ENCODE measurements at places on chromosomes 11 and 22.

DNA sequence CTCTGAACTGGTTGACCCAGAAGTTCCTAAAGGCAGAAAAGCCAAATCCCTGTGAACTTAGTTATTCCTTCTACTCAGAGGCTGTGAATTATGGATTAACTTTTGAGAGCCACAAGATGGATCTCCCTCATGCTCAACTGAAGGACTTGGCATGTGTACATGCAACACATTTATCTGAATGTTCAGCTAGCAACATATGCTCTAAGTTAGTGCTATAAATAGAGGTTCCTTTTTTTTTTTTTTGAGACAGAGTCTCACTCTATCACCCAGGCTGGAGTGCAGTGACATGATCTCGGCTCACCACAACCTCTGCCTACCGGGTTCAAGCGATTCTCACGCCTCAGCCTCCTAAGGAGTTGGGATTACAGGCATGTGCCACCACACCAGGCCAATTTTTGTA lies 40.1 kb downstream of the EIF4ENIF1 start:
- no peak for ATAC-seq

DNA sequence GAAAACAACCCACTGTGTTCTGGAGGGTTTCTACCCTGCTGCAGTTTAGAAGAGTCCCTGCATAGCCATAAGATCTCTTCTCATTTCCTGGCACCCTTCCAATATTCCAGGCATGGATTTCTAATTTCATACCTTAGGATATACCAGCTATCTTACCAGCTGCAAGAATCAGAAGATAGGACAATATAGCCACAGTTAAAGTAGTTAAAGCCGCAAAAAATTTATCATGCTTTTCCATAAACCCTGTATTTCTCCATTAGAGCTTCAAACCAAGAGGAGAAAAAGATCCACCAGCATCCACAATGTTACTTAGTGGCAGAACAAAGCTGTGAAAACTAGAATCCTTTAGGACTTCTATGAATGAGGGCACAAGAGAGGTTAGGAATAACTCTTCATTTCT lies 8.6 kb upstream of the OR56B1 start:
- no peak for ATAC-seq

GRCh38 chr22:43330178-43331068 lies 12.7 kb downstream of the SCUBE1 start:
- ATAC-seq, result no peak

DNA sequence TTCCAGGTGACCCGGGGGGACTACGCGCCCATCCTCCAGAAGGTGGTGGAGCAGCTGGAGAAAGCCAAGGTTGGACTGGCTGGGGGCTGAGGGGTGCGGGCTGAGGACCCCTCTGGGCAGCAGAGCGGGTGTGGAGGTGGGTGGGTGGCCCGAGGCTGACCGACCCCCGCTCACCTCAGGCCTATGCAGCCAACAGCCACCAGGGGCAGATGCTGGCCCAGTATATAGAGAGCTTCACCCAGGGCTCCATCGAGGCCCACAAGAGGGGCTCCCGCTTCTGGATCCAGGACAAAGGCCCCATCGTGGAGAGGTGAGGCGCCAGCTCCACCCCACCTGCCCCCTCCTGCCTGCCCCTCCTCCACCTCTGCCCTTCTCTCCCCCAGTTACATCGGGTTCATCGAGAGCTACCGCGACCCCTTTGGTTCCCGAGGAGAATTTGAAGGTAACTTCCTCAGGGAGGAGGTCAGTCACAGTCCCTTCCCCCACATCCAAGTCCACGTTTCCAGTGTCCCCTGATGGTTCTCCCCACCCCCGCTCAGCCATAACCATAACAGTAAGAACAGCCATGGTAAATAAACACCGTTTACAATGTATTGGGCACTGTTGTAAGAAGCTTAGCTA lies 11.2 kb downstream of the DPP3 start:
- ATAC-seq, result peak; percentile 76

GRCh38 chr11:24108609-24109008 lies 388.2 kb upstream of the LUZP2 start:
- ATAC-seq, result no peak

DNA sequence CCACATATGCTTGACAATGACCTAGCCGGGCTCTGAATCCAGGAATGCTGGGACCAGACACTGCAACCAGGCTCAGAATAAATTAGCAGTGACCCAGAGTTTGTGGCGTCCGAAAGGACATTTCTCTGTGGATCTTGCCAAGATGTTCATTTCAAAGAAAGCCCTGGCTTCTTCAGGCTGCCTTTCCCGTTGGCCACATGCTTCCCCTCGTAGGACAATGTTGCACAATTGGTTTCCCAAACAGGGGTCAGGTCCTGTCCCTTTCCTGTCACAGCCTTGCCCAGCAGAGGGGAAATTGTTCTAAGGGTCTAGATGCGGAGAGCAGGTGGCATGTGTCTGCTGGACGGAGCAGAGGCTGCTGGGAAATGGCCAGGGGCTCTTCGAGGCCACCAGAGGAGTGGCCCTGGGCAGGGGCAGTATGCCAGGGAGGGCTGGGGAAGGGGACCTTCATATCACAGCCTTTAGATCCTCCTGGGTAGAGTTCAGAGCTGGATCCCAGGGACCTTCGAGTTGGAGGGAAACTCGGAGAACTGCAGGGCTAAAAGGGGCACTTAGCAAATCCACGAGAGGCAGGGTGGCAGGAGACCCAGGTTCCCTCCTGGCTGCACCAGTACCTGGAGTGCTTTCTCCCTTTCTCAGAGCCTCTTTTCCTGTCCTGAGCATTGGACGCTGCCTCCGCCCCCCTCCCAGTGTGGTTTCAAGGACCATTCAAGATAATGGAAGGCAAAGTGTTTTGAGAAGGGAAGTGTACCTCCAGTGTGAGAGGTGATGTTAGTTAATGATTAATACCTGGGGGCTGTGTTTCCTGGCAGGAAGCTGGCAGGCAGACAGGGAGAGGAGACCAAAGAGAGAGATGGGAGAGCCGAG lies 42.3 kb downstream of the C11orf96 start:
- ATAC-seq, result no peak
